ENCODE measurements at places on chromosomes 2 and 18.

GRCh38 chr2:38948995-38949394 lies 59.3 kb downstream of the ARHGEF33 start:
- no peak for DNase-seq

DNA sequence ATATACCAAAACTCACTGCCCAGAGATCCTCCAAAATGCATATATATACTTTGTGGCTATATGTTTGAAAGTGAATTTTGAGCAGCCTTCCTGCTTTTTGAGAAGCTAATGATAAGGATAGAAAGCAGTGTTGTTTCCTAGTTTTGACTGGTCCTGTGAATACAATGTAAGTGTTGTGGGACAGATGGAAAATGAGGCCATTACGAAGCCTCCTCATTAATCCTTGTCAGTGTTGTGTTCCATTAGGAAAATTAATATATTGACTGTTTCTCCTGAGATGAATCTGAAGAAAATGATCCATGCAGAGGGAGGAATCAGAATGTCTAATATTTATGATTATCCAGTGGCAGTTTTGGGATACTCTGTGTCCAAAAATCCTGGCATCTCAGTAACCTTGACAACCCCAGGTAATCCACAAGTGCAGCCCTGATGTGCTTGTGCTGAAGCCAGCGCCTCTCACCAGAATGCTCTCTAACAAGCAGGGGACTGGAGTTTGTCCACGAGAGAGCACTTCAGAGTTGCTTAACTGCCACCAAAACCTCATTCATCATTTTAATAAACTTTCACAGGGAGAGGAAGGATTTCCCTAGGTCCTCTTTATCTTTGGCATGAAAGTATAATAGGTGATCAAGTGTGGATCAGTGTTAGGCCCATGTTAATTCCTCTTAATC lies 418.6 kb downstream of the CMPK2 start:
- DNase-seq, result no peak

GRCh38 chr2:65420712-65421431 lies 11.5 kb downstream of the SPRED2 start:
- DNase-seq, result no peak

DNA sequence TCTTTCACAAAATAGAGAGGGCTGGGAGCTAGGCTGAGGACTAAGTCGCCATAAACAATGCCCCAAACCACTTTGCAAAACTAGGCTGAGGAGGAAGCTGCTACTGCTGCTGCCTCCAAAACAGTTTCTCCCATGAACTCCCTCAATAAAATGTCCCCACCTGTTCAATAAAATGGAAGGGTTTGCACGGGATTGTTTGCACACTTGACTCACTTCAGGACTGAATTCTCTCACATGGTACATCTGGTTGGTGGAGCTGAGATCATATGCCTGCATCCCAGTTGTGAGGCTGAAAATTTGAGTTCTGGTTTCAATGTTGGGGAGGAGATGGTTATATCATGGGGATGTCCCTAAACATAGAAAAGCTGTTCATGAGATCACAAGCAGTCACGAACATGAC lies 26.5 kb downstream of the NCKAP5 start:
- no peak for DNase-seq

DNA sequence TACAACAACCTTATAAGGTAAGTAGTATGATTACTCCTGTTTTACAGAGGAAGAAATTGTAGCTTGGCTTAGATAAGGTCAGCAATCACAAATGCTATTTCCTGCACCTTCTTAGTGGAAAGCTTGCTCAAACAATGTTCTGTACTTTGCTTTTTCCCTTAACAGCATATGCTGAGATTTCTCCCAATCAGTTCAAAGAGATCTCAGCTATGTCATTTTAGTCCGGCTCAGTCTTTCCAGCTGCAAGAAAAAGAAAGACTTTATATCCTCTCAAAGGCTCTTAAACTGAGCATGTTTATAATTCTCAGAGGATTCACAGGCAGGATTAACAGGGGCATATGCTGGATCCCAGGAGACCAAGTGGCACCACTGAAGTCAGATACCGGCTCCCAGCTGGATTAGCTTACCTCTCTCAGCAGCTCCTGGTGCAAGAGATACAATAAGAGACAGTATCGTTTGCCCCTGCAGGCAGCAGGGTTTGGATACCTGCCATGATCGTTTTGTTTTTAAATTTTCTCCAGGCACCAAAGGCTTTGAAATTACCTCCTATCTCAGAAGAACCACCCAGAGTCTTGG lies 29.5 kb downstream of the KIAA2012 start:
- DNase-seq, result no peak

GRCh38 chr18:28875059-28875458 lies 698.1 kb upstream of the CDH2 start:
- DNase-seq, result no peak

DNA sequence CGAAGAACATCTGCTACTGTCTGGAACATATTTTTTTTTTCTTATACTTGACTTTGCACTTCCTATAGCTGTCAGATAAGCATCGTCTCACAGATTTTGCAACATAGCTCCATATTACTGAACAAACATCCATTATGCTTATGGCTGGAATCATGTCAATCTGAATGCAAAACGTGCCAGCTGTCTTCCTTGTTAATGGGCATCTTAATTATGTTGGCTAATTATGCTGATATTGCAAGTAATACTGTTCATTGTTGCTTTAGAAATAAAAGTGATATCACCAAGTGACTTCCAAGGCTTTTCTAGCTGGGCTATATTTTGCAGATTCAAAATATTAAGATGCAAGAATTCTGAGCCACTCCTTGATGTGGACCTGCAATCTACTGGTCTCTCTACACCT lies 176.8 kb downstream of the ARL4C start:
- no peak for DNase-seq

DNA sequence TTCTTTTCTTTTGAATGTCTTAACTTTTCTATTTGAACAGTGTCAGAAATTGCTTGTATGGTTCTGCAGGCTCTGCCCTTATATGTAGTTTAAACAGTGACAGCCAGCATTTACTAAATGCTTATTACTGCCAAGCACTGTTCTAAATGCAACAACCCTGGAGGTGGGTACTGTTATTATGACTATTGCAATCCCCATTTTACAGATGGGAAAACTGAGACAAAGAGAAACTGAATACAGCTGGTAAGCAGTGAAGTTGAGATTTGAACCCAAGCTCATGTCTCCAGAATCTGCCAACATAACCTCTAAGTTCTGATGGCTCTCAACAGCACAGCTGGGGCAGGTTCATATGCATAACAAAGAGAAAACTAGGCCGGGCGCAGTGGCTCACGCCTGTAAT lies 105.7 kb upstream of the GATA6 start:
- DNase-seq, result no peak

- DNase-seq, result no peak
These were observed 1.4 kb upstream of the STEAP3 start for GRCh38 chr2:119222213-119222612.

- no peak for DNase-seq
These were observed 7.1 kb downstream of the RBM45 start for GRCh38 chr2:178119179-178119922.

- peak; percentile 50 for DNase-seq
These were observed 28.7 kb upstream of the SKOR2 start for GRCh38 chr18:47280121-47280520.

DNA sequence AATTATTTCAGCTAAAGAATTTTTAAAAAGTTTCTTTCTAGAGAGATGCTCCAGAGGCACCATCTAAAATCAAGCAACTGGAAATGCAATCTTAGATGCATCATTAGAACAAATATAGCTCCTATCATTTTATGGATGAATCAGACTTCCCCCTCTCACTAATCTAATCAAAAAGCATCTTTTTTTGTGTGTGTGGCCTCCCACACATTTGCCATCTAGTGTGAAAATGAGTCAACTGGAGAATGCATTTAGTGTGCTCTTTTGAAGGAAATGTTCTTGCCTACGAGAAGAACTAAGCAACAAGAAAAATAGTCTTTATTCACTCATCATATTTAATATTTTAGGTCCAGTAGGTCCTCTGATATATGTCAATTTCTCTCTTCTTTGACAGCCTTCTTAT lies 39.5 kb upstream of the FIGN start:
- DNase-seq, result no peak

GRCh38 chr2:88870267-88870839 lies 178.9 kb downstream of the RPIA start:
- DNase-seq, result no peak

DNA sequence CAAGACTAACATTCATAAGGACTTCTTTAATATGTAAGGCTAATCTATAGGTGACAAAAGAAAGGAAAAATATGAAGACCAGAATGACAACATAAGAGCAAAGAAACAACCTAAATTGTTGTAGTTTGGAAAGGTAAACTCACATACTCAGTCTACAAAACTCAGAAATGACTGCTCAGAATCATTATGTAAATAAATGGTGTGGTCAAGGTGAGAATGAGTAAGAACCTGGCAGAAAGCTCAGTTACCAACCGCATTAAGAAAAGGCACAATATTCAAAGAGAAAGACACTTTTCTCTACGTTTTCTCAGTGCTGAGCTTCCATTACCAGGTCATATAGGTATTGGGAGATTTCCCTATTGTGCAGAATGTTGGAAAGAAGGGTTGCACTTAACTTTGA lies 15.8 kb downstream of the ATF2 start:
- DNase-seq, result no peak

DNA sequence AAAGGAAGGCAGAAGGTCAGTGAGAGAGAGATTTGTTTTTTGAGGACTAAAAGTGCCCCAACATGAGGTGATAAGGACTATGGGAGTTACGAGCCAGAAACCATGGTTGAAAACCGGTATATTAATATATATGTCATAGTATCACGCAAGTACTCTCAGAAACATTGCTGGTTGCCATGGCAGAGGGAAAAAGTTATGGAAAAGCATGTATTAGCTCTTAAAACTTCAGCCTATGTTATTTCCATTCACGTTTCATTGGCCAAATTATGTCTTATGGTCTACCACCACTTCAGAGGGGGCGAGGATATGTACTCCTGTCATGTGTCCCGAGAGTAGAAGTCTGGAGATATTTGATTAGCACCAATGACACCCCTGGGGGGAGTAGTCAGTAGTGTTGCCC lies 125.9 kb downstream of the LTBP1 start:
- DNase-seq, result no peak

GRCh38 chr18:22778996-22779395 lies 154.1 kb upstream of the RBBP8 start:
- DNase-seq, result no peak

DNA sequence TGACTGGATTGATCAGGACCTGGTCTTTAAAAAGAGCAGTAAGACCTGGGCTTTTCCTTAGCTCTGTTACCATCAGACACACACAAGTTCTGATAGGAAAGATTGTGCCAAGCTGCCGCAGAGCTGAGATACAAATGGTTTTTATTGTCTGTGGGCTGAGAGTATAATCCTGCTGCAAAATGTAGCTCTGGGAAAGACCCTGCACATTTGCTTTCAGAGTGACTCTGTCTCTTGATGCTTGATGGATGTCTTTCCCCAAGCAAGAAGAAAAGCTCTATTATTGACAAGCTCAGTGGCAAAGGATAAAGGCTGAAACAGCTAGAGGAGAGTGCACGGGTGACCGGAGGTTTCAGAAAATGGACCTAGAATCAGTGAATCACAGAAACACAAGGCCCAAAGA lies 95.3 kb upstream of the PARD3B start:
- no peak for DNase-seq

- DNase-seq, result no peak
These were observed 54.7 kb downstream of the FAM117B start for GRCh38 chr2:202689459-202689858.

DNA sequence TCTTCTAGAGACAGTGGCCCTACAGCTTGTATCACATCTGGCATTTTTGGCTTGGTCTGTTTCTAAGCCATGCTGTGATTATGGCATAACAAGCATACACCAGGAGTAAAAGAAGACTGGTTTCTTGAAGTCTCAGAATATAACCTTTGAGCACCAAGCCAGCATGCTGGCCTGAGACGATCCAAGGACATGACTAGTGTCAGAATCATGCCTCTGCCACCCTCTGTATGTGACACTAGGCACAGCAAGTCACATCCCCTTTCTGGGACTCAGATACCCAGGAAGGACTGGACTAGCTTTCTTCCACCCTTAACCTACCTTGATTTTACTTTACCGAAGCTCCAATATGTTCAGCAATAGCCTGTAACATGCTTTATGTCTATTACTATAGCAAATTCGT lies 345.5 kb downstream of the SETBP1 start:
- DNase-seq, result no peak

GRCh38 chr2:80852808-80853139 lies 548.2 kb upstream of the LRRTM1 start:
- no peak for DNase-seq

DNA sequence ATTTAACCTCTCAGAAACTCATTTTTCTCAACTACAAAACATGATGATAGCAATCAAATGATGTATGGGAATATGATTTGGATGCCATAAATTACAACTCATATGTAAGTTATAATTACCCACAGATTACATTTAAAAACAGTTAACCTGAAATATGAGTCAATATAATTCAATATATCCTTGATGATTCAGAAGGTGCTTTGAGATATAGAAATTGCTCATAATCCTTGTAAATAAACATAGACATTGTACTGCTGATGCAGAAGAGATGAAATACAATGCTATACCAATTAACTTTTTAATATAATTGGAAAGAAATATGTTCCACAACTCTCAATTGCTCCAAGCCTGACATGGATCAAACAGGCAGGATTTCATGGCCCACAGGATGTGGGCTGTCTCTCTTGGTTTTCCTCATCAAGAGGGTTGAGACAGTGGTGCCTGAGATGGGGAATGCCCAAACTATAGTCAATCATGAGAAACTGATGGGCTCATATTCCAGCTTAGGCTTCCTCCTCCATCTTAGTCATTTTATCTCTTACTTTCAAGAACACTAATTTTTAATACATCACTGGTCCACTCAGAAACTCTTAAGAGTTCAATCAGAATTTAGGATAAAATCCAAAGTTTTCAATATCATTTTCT lies 49.4 kb downstream of the NCKAP5 start:
- no peak for DNase-seq

- no peak for DNase-seq
These were observed 34.4 kb downstream of the MTA3 start for GRCh38 chr2:42602876-42603219.

- no peak for DNase-seq
These were observed 26.6 kb downstream of the ZFP36L2 start for GRCh38 chr2:43199492-43200488.
